Activated CD4-positive, CD25-positive, alpha-beta regulatory T cell treated with anti-CD3 and anti-CD28 coated beads, Interleukin-2, amount 50 U/mL, for 24 hours (primary cell): ENCODE measurements at places on chromosomes 12 and 14.
A peak's percentile ranks its signal among the peaks of the same experiment; 100 is the strongest.

DNA sequence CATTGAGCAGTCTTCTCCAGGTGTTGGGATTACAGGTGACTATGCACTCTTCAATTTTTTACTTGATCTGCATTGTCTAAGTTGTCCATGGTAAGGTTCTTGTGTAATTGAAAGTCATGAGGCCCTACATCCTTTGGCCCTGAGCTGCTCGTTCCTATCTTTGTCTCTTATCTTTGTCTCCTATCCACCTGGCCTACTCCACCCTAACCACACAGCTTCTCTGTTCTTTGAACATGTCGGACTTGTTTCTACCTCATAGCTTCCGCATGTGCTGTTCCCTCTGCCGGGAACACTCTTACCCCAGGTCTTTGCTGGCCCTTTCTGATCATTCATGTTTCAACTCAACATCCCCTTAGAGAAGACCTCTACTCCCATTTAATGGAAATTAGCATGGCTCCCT is 194.8 kb upstream of the TBX3 start:
- ATAC-seq: no peak

DNA sequence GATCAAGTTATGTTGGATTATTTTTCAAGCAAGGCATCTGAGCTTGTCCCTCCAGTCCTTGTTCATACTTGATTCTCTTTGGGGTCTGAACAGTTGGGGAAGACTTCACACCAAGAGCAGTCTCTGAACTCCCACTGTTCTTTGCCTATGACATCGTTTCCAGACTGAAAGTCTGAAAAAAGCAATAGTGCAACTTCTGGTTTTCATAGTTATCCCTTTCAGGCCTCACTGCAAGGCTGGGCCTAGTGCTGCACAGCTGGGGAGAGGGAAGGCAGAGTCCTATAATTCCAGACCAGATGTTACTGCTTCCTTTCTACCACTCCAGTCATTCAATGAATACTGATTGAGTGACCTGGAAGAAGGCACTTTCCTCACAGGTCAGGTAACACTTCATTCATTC is 187.1 kb upstream of the CCND2 start:
- ATAC-seq: no peak

- ATAC-seq: no peak
Observed at GRCh38 chr14:28577187-28577586, 189.4 kb upstream of the FOXG1 start.

DNA sequence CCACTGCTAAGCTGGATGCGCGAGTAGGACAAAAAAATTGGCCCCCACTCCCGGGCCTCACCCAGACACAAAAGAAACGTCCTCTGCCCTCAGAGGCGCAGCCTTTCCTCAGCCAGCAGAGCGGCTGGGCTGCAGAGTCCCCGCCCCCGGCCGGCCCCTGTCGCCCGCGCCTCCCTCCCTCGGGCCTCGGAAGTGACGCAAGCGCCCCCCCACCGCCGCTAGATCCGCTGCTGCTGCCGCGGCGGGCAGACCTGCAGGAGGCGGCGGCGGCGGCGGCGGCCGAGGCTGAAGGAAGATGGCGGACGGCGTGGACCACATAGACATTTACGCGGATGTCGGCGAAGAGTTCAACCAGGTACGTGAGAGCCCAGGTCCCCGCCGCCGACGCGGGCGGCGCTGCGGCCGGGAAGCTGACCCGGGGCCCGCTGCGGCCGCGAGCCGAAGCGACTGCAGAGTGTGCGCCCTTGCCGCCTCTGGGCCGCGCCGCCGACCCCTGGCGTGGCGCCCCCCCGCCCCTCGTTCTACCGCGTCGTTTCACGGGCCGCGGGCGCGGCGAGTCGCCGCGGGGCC is at the start of gene CPSF6:
Gene CPSF6 (plus strand): TSS at position 218 of the 570 bp plus-strand sequence. CDS start 78 bp downstream, at position 296.
- ATAC-seq: peak; percentile 96

GRCh38 chr12:4987076-4988046 is 56.3 kb upstream of the KCNA5 start:
- ATAC-seq: no peak
